Adrenal gland (tissue), 19 donors: ENCODE measurements at places on chromosomes 2 and 18. TPM values are rescaled to one million over a fixed set of nuclear protein-coding genes. Genes with fewer than 3 reads are reported as not detected.
A peak's percentile ranks its signal among the peaks of the same experiment; 100 is the strongest.

DNA sequence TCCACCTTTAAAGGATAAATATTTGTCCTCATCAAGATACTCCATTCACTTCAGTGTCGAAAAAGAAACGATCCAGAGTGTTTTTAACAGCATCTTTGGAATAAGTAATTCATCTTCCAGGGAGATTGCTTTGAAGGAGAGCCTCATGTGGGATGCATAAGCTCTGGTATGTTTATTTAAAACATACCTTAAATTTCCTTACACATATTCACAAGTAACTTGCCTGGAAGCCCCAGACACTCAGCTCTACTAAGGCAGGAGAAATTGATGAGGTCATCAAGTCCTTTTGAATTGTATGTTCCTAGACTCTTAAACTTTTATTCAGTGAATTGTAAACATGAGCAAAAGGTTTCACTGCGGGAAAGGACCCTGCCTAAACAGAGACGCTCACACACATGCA is 103.0 kb downstream of the CDK15 start:
- no peak for DNase-seq

DNA sequence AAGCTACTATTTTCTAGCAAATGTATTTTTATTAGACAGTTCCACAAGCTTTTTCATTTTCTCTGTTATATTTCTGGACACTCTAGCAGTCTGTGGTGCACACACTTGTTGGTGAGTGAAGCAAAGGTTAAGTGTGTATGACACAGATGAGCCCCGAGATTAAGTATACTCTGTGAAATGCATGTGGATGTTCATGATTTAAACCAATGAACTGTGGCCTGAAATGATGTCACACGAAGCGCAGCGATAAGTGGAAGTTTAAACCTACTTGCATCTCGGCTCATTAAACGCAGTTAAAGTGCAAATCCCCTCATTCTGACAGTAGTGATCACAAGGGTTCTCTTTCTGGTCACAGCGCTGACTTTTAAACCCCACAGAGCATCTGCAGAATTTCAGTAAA is 1488.8 kb upstream of the NXPH2 start:
- no peak for DNase-seq

DNA sequence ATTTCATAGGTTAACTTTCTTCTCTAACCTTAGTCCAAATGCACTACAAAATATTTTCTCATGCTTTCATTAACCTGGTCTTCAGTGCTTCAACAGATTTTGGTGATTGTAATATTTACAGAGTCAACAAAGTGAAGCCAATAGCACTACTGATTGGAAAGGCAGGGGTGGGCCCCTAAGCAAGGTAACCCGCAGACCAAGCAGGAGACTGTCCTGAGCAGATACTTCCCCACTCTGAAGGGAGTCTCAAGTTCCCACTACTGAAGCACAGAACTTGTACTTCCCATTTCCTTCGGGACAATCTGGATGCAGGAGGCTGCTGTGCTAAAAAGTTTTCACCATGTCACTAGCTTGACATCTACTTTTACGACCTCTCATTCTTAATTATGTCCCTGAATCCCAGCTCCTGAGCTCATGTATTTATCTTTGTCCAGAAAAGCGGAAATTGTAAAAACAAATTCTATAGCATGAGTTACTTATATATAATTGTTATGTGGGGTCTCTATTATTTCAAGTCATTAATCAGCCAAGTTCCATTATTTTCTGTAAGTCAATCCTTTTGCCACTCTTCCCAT is 311.6 kb upstream of the REV1 start:
- no peak for DNase-seq

GRCh38 chr18:1104181-1104881 is 199.7 kb downstream of the ADCYAP1 start:
- DNase-seq, result no peak

DNA sequence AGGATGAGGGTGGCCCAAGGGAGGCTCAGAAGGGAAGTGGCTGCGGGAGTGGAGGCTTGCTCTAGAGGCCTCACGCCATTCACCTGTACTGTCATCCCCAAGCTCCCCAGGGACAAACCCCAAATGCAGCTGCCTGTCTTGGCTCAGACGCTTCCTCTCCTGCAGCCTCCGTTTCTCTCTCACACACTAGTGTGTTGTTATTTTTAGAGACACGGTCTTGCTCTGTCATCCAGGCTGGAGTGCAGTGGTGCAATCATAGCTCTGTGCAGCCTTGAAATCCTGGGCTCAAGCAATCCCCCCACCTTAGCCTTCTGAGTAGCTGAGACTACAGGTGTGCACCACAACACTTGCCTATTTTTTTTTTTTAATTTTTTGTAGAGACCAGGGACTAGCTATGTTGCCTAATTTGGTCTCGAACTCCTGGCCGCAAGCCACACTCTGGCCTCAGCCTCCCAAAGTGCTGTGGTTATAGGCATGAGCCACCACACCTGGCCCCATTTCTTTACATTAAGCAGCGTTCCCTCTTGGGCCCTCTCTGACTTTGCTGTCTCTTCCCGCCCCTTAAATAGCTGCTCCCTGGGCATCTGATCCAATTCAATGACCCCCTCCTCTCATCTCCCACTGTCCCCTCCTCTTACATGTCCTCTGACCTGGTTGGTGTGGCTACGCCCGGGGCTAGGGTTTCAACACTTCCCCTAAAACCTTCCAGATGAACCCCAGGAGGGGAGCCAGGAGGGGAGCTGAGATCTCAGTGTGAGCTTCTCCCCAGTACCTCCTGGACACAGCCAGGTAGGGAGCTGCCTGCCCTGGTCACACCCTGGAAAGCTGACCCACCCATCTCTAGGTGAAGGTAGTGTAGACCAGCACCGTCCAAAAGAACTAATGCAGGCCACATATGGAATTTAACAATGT is 24.0 kb upstream of the LOXHD1 start:
- peak; percentile 35 for DNase-seq

GRCh38 chr2:119190321-119191111 is 32.0 kb upstream of the C1QL2 start:
- no peak for DNase-seq

- no peak for DNase-seq
Observed at GRCh38 chr2:195498839-195499490, 158.1 kb upstream of the SLC39A10 start.

GRCh38 chr18:69956057-69956456 is 8.4 kb upstream of the CD226 start:
- DNase-seq, result no peak

- peak; percentile 26 for DNase-seq
Observed at GRCh38 chr2:167196461-167197252, 308.4 kb downstream of the XIRP2 start.

DNA sequence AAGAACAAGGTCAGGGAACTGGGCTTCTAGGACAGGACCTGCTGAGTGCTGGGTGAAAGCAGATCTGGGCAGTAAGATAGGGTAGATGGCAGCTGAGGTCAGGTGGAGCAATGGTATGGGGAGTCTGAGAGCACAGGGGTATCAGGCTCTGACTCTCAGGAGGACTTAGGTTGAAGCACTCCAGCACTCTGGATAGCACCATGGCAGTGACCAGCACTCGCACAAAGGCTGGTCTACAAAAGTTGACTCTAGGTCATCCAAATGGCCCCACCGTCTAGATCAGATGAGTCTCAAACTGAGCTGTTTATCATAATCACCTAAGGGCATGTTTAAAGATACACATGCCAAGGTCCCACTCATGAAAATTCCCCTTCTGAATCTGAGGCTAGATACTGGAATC is 60.1 kb downstream of the CDKL4 start:
- DNase-seq, result no peak

DNA sequence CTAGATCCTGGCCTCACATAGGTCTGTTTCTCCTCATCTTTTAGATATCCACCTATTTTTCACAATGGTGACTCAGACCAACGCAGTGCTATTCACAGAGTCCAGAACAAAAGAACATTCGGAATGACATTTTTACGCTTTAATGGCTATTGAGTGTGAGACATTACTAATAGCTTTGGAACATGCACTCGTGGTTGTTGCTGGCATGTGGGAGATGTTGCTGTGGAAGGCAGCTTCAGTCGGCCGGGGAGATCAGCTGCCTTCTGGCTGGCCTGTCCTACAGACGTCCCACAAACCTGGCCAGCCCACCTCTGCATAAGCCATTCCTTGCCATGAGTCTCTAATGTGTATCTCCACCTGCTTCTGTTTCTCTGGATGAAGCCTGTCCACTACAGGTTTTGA is 3.4 kb downstream of the MBP start:
- DNase-seq, result no peak

GRCh38 chr18:48292229-48292628 is 117.0 kb downstream of the ZBTB7C start:
- peak; percentile 12 for DNase-seq

DNA sequence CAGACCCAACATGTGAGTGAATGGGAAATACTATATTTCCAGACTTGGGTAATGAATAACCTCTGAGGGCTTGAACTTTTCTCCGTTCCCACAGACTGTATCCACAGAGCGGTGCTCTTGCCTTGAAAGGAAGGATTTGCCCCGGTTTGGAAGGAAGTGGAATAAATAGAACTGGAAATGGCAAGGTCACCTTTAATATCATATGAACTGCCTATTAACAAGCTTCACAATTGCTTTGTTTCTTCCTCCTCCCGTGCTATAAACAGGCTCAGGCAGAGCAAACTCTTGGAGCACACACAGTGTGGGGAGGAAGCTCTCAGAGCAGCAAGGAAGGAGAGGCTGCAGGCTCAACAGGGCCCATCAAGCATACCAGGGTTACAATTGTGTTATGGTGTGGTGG is 28.5 kb upstream of the DARS1 start:
- peak; percentile 16 for DNase-seq

DNA sequence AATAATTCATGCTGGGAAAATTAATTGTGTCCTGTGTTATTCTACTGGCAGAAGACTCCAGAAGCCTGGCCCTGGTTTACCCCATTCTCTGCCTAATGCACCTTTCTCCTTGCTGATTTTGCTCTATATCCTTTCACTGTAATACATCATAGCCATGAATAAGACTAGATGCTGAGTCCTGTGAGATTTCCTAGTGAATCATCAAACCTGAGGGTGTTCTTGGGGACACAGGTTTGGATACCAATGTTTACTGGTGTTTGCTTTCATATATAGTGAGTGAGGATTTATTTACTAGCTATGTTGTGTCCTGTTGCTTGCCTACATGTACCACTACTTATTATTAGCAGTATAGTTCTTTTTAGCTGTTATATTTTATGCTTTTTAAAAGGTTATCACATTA is 6.5 kb downstream of the METTL5 start:
- DNase-seq, result no peak

GRCh38 chr18:31512203-31512764 is 14.3 kb downstream of the DSG2 start:
- DNase-seq, result no peak

DNA sequence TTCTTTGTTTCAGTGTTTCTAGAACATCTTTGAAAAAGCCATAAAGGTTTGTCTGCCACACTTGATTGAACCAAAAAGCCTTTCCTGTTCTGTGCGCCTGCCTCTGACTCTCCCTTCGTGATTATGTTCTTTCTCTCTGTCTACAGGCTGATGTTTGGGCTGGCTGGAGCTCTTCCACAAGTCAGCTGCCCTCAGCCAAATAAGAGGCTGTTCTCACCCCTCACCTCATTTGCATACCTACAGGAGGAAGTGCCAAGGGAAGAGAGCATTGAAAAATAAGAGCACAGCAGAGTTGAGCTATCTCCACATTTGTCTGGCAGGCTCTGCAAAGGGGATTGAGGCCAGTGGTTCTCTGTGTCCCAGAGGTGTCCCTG is 15.8 kb downstream of the INPP5D start:
- peak; percentile 47 for DNase-seq

DNA sequence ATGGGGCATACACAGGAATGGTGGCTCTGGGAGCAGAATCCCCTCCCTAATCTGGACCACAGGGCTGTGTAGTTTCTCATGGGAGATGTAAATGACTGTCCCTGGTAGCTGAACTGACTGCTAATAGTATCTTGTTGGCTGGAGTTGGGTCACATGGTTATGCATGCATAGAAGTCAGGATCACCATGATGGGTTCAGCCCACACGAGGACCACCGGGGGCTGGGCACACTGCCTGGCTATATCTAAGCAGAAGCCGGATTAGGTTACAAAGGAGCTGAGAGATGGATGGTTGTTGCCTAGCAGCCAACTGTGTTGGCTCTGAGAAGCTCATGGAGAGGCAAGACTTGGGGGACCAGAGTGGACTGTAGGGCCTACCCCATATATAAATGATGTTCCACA is 6.7 kb upstream of the MAP3K2 start:
- no peak for DNase-seq

DNA sequence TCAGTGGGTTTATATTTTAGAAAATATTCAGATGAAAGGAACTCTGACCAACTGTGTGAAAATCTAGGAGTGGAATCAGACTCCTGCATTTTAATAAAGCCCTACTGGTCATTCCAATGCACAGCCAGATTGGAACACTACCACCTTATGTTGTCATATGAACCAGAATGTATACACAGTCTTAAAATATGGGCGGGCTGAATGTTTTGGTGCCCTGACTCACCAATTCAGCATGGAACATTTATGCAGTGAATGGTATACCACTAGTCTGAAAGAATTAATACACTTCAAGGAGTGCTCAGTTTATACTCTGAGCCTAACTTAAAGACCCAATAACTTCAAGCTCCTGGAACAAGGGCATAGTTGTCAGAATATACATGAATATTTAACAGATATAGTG is 280.9 kb upstream of the TCF4 start:
- DNase-seq, result no peak

- DNase-seq, result no peak
Observed at GRCh38 chr2:190922376-190922775, 41.8 kb downstream of the GLS start.

DNA sequence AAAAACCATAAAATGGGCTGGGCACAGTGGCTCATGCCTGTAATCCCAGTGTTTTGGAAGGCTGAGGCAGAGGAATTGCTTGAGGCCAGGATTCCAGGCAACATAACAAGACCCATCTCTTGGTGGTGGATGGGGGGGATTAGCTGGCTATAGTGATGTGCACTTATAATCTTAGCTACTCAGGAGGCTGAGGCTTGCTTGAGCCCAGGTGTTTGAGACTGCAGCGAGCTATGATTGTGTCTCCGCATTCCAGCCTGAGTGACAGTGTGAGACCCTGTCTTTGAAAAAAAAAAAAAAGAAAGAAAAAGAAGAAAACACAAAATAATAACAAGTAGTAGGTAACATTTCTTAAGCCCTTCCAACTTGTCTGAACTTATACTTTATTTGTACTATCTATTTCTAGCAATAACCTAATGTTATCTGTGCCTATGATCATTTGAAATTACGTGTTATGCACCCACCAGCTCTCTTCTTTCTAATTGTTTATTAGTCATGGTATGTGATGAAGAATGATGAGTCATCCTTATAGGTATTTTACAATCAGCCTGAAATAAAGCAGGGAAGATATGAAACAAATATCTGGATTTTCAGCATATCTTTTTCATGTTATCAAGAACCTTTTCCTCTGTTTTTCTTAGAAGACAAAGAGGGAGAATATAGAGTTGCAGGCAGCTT is 129.3 kb upstream of the UNC80 start:
- DNase-seq, result no peak

DNA sequence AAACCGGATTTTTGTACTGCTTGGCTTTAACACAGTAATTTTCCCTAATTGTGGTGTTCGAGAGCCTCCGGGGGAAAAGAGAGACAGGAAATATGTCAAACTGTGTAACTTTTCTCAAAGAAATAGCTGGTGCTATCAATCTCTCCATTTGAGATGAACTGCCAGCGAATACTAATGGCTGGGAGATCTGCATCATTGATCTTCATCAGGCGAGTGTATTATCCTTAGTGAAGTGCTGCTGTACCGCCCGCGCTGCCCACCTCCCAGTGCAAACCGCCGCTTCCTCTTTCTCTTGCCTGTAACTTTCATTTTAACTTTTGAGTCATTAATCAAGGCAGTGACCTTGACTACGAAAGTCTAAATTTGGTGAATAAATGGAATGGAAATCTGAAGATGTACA is 246.1 kb upstream of the ST6GAL2 start:
- no peak for DNase-seq

Gene TRIM43
- total RNA-seq, result not detected

Gene IL18R1
- 4.1 TPM for total RNA-seq

Gene SOCS6
- total RNA-seq, result 24.4 TPM

Gene AGAP1
- total RNA-seq, result 18.1 TPM

Gene LOXL3
- 9.8 TPM for total RNA-seq
